ENCODE measurements at places on chromosomes 7 and 10.

DNA sequence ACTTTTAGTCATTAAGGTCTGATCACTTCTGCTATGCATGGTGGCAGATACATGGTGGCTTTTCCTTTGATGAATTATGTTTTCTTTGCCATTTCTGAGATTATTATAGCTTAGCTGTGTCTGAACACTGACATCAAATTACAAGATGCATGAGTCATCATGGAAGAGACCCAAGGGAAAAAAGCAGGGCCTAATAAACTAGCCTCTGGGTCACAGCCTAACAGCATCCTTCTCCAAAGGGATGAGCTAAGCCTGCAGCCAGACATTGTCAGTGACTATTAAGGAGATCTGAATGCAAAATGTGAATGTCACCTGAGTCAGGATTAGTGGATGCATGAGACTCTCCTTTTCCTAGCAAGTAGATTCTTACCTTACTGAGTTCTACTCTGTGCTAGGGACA is 19.1 kb upstream of the OGDHL start:
- no peak for DNase-seq

DNA sequence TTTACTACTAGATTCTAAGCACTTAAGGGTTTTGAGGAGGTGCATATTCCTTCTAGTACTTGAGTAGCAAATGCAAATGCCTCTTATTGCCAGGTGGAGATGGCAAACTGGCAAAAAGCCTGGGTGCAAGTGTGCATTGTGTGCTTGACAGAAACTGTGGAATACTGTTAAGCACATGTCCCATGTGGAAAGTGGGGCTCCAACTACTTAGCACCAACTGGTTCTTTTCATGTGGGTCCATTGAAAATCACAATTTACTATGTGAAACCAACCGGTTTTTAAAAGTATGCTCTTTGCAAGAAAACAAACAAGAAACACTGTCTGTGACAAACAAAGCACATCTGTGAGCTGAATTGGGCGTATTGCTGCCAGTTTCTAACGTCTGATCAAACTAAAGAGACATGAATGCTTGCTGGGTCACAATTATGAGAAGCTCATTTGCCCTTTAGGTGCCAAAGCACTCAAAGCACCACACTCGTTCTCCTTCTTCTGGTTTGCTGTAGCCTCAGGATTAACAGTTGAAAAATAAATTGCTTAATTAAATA is 197.4 kb downstream of the SEMA3E start:
- DNase-seq, result no peak

- DNase-seq, result no peak
These were observed 61.9 kb upstream of the OPN4 start for GRCh38 chr10:86592413-86592812.

GRCh38 chr10:102919992-102920739 is 2.1 kb downstream of the CNNM2 start:
- no peak for DNase-seq

DNA sequence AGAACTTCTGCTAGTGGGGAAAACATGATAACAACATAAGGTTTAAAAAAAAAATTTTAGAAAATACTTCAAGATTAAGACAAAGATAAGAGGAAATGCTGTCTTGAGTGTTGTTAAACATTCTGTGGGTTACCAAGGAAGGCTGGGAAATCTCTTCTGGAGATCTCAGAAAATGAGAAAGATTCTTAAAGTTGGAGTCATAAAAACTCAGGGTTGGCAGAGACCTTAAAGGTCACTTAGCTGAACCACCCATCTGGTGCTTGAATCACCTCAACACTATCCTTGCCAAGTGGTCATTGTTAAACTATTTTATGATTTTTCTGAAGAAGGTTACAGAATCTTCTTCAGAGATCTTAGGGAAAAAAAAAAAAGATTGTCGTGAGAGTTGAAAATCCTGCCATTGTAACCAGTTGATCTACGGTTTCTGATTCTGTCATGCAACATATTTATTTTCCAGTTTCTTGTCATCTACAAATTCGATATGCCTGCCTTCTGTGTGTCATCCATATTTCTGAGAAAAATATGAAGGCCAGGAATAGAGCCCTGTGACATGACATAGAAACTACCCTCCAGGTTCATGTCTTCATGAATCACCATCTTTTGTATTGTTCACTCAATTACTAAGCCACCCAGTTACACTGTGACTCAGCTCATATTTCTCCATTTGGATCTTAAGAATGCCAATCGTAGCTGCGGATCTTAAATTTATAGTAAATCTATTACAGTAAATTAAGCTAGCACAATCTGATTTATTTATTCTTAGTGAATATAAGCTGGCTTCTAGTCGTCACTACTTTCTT is 179.2 kb downstream of the ST7 start:
- no peak for DNase-seq

- no peak for DNase-seq
These were observed 121.7 kb downstream of the WDFY4 start for GRCh38 chr10:48806342-48806741.

GRCh38 chr10:87761892-87762291 is 56.1 kb downstream of the ATAD1 start:
- peak; percentile 32 for DNase-seq

DNA sequence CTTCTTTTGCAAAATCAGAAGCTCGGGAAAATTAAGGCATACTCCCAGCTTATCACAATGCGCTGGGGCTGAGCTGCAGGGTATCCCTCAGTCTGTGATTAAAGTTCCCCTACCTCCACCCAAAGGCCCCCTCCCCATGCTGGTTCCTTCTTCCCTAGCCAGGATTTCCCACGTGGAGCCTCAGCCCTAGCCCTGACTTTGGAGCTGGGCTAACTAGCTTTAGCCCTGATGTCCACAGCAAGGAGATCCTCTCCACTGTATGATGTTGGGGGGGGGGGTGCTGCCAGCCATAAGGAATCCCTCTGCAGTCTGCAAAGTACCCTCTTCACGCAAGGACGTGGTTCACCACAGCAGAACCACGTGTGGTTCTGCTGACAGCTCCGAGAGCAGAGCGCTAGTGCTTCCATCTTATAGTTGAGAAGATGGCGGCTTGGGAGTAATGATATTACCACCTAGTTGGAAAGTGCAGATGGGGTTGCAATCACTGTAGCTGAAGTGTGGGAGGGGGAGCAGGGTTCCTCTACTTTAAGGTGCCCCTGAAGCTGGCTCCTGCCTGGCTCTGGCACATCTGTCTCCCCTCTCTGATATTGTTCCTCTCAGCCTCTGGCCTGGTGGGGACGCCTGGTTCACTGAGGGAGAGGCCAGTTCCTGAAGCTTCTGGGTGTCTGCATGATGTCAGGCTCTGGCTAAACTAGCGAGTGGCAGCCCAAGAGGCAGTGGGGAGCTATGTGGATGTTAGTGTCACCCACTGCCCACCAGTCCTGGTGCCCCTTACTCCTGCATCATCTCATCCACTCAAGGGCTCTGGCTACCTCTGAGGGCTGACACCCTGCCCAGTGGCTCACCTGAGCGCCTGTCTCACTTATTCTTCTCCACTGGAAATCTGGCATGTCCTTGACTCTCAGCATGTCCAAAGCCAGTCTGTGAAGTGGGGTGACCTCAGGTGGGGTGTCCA is 270.7 kb downstream of the RPS24 start:
- DNase-seq, result no peak

DNA sequence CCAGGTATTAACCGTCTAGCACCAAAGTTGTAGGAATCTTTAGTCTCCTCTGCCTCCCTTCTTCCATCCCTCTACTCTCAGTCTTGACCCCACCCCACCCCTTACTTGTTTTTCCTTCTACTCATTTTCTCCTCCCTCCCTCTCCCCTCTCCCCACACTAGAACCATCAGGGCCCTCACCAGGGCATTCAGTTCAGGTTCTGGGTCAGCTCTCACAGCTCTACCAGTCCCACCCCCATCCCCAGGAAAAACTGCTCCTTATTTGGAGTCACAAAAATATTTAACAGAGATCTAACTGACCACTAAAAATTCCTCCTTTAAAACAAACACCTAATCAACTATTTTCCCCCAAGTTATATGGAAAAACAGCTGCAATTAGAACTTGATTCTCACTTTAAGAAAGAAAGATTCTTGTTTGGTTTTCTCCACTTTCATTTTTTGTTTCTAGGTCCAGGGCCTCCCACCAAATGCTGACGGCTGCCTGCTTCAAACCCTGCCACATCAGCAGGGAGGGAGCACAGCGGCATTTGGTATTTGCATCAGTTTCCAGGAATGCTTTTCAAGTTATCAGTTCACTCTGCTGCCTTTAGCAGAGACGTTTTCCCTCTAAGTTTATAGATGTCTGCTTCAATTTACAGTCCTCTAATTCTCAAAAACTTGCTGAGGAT is 2.8 kb upstream of the COL1A2 start:
- DNase-seq, result peak; percentile 8

DNA sequence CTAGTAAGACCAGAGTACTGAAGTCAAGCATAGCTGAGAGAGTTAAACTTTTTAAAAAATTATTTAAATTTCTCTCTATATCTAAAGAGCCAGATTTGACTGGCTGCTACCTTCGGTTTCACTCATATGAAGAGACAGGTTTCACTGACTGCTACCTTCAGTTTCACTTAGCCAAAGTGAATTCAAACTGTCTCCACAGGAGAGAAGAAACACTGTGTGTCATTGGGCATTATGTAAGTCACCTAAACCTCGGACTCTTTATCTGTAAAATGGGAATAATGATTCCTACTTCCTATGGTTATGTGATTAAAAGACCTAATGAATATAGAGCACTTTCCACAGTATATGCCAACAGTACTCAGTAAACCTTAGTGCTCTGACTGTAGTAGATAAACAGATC is 41.6 kb upstream of the MET start:
- DNase-seq, result no peak

- no peak for DNase-seq
These were observed 115.6 kb downstream of the TSPAN12 start for GRCh38 chr7:120742372-120742771.

- no peak for DNase-seq
These were observed 161.0 kb downstream of the SEM1 start for GRCh38 chr7:96548664-96549063.

DNA sequence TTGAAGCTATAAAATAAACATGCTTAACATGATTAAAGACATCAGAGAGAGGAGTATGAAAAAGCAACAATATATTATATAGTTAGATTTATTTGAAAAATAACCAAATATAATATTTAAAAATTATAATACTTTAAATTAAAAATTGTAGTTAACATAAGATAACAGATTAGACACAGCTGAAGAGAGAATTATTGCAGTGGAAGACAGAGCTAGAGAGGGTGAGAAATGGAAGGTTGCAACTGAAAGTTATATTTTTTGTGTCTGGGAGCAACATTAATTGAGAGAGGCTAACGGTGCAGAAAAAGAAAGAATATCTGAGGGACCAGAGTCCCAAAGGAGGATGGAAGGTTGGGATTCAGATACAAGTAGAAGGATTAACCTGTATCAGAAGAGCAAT is 548.9 kb upstream of the FZD8 start:
- no peak for DNase-seq

GRCh38 chr10:4061441-4061951 is 276.5 kb upstream of the KLF6 start:
- DNase-seq, result no peak

GRCh38 chr7:77415823-77416620 is at the start of gene GSAP:
Gene GSAP (minus strand): TSS chr7:77416349. CDS start chr7:77416321, 28 bp downstream.
- peak; percentile 79 for DNase-seq

DNA sequence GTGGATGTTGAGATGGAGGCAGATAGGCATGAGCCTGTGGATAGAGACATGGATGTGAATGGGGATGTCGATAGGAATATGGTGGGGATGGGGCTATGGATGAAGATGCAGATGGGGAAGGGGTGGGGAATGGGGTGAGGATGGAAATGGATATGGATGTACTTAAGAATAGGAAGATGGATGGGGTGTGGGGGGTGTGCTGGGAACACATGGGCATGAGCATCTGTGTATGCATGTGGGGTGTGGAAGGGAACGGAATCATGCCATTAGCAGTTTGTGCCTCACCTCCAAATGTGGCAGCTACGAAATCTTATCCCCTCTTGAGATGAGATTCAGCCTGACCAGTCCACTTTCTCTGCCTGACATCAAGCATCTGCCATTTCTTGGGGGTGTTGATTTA is 359.5 kb upstream of the MGMT start:
- no peak for DNase-seq

- no peak for DNase-seq
These were observed 72.0 kb downstream of the KAT6B start for GRCh38 chr10:74898201-74898976.

DNA sequence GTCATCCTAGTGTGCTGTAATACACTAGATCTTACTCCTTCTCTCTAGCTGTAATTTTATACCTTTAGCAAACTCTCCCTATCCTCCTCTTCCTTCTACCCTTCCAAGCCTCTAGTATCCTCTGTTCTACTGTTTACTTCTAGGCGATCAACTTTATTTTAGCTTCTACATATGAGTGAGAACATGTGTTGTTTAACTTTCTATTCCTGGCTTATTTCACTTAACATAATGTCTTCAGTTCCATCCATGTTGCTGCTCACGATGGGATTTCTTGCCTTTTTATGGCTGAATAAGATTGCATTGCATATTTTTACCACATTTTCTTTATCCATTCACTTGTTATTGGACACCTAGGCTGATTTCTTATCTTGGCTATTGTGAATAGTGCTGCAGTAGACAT is 318.6 kb downstream of the MALRD1 start:
- DNase-seq, result no peak

DNA sequence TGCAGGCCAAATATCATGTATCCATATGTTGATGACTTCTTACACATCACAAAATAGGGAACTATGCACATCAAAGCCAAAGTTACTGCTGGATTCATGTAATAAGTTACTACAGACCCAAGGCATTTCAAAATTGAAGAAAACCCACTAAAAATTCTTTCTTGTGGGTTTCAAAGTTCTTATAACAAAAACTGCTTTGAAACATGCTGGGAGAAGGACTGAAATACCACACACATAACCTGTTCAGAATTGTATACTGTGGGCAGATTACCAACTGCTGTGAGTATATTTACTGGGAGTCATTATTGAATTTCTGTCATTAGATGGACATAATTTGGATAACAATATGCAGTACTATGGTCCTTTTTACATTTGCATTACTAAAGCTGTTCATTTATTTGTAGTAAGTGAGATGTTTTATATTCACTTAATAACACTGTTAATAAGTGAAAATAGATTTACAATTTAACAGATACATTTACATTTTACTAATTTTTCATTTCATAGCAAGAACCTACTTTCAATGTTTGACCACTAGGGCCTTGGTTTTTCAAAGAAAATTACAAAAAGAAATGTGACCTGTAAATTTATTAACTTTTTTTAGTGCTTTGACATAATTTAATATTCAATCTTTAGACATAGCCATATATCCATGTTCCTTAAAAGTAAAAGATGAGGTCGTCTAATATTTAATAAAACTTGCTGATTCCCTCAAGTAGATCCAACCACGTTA is 132.6 kb downstream of the MAGI2 start:
- DNase-seq, result no peak

DNA sequence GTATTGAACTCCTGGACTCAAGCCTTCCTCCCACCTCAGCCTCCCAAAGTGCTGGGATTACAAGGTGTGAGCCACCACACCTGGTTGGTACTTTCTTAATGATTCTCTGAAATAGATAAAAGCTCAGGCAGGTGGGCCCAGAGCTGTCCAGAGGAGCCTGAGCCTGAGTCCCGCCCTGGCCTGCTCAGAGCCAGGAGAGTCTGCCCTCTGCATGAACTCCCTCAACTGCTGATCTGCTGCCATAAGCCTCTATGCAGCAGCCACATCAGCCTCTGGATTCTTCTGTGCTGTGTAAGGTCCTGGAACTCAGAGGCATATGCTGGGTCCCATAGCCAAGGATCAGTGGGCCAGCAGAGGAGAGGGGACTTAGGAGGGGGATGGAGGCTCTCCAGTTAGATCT is 23.1 kb upstream of the DDIT4 start:
- DNase-seq, result no peak

Measured in body of pancreas (tissue), 4 donors.